ENCODE measurements at places on chromosomes 12 and 14. TPM values are rescaled to one million over a fixed set of nuclear protein-coding genes. Genes with fewer than 3 reads are reported as not detected.

GRCh38 chr12:80262346-80262745, 163.0 kb downstream of the OTOGL start:
- no peaks in the 10 kb centered on the region for H3K4me1 ChIP-seq
- no peaks in the 10 kb centered on the region for H3K27me3 ChIP-seq
- H3K4me3 ChIP-seq, result no peak overlapping the region
- DNase-seq, result no peak
- no peaks in the 10 kb centered on the region for H3K36me3 ChIP-seq

- no peak overlapping the region for H3K27ac ChIP-seq
- no peaks in the 10 kb centered on the region for H3K4me1 ChIP-seq
- no peak for DNase-seq
- H3K4me3 ChIP-seq, result no peak overlapping the region
Observed at GRCh38 chr14:93543766-93544165, 113.0 kb downstream of the UNC79 start.

EGLN3 gene
- 13.9 TPM for total RNA-seq

- no peaks in the 10 kb centered on the region for H3K4me1 ChIP-seq
- no peak for DNase-seq
- H3K27ac ChIP-seq, result no peak overlapping the region
- H3K27me3 ChIP-seq, result no peaks in the 10 kb centered on the region
- no peak overlapping the region for H3K4me3 ChIP-seq
Observed at GRCh38 chr14:64877846-64878245, 1.9 kb downstream of the SPTB start.

EFCAB11 gene
- 13.6 TPM for total RNA-seq

- no peak for DNase-seq
- no peaks in the 10 kb centered on the region for H3K27me3 ChIP-seq
- H3K4me1 ChIP-seq, result no peaks in the 10 kb centered on the region
Observed at GRCh38 chr12:49983892-49984291, 11.1 kb downstream of the AQP6 start.

GRCh38 chr14:36619853-36620252, 37.4 kb upstream of the NKX2-8 start:
- DNase-seq, result no peak
- H3K27me3 ChIP-seq, result no peaks in the 10 kb centered on the region
- no peak overlapping the region for H3K27ac ChIP-seq
- no peak overlapping the region for H3K4me3 ChIP-seq
- no peaks in the 10 kb centered on the region for H3K4me1 ChIP-seq
- no peaks in the 10 kb centered on the region for H3K36me3 ChIP-seq

DNA sequence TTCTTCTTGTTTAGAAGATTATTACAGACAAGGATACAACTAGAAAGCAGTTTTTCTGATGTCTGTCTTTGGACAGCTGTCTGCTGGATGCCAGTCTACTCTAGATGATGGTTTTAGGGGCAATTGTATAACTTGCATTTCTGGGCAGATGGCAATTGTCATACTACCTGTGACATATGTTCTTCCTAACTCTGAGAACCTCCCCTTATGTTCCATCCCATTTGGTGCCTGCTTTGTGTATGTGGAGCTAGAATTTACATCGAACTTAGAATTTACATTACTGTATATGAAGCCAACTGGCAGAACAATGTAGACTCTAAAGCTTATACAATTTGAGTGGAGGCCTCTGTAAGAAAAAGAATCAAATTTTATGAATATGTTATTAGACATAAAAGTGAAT, 430.2 kb upstream of the SEL1L start:
- no peaks in the 10 kb centered on the region for H3K36me3 ChIP-seq
- H3K4me1 ChIP-seq, result no peaks in the 10 kb centered on the region
- H3K27ac ChIP-seq, result no peak overlapping the region
- no peak for DNase-seq

TMEM253 gene
- 1.3 TPM for total RNA-seq

- peaks cover 4% of the 10 kb centered on the region for H3K36me3 ChIP-seq
- DNase-seq, result no peak
- H3K4me1 ChIP-seq, result no peaks in the 10 kb centered on the region
- peak overlapping the region; percentile 97 for H3K27ac ChIP-seq
Observed at GRCh38 chr14:49586673-49587460, 687 bp upstream of the RPS29 start.

GRCh38 chr12:12181511-12181910, 85.3 kb downstream of the LRP6 start:
- no peaks in the 10 kb centered on the region for H3K36me3 ChIP-seq
- DNase-seq, result no peak
- no peak overlapping the region for H3K27ac ChIP-seq
- H3K4me1 ChIP-seq, result no peaks in the 10 kb centered on the region
- no peaks in the 10 kb centered on the region for H3K27me3 ChIP-seq

GRCh38 chr14:89123851-89124250, 293.2 kb downstream of the FOXN3 start:
- H3K36me3 ChIP-seq, result no peaks in the 10 kb centered on the region
- H3K4me3 ChIP-seq, result no peak overlapping the region
- H3K27me3 ChIP-seq, result no peaks in the 10 kb centered on the region
- H3K27ac ChIP-seq, result no peak overlapping the region
- H3K4me1 ChIP-seq, result no peaks in the 10 kb centered on the region

DTX1 gene
- total RNA-seq, result 46.6 TPM

KRT3 gene
- total RNA-seq, result not detected

- DNase-seq, result no peak
- no peaks in the 10 kb centered on the region for H3K27me3 ChIP-seq
- no peaks in the 10 kb centered on the region for H3K36me3 ChIP-seq
- no peak overlapping the region for H3K4me3 ChIP-seq
- no peaks in the 10 kb centered on the region for H3K4me1 ChIP-seq
Observed at GRCh38 chr12:92890601-92891106, 38.4 kb downstream of the EEA1 start.

TC2N gene
- 166 TPM for total RNA-seq

DNA sequence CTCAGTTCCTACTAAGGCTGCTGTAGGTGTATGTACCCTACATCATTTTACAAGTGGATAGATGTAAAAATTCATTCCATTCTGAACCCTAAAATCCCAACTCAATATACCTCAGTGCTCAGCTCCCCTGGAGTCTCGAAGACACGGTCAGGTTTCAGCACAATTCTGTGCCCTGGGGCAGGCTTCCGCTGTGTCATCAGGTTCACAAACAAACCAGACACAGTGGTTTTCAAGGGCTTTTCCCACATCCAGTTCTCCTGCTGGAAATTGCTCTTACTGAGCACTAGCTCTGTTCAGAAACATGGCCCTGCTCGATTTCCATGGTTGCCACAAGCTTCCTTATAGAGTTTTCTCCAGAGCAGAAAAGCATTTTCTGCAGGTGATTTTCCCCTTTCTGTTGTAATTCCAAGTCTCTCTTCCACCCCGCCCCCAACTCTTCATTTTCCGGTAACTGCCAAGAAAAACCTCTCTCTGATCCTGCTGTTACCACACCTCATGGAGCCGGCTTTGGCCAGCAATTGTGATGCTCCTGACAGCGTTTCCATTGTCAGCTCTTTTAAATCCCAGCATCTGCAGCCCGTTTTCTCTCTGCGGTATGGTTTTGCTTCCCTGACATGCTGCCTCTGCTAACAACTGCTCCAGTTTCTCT, 483.0 kb upstream of the CCDC196 start:
- H3K27me3 ChIP-seq, result no peaks in the 10 kb centered on the region
- H3K4me1 ChIP-seq, result no peaks in the 10 kb centered on the region
- H3K4me3 ChIP-seq, result no peak overlapping the region

DNA sequence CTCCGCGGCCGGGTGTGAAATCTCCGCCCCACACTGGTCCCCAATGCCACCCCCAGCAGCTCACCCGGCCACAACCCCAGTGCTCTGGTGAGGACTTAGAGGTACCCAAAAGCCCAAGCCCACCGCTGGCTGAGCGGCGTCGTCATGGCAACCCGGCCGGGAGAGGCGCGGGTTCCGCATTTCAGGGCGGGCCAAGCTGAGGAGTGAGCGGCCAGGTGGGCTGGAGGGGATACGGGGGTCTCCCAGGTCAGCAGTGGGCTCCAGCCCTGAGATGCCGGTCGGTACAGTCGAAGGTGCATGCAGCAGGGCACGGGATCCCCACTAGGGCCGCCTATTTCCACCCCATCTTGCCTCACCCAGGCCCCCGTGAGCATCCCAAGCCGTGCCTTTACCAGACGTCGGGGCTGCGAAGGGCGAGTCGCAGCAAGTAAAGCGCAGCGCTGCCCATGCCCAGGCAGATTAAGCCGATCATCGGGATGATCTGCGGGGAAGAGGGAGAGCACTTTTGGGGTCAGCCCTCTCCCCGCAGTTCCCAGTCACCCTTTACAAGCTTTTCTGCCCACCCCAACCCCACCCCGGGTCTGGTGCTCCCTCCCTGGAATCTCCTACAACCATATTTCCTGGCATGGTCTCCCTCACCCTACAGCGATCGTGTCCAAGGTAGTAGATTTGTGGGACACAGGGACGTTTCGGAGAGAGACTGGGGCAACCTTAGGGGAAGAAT, 6.9 kb downstream of the SHMT2 start:
- no peak for DNase-seq
- H3K27ac ChIP-seq, result peak overlapping the region; percentile 72
- H3K4me1 ChIP-seq, result peaks cover 13% of the 10 kb centered on the region
- H3K36me3 ChIP-seq, result no peaks in the 10 kb centered on the region

- H3K4me1 ChIP-seq, result no peaks in the 10 kb centered on the region
- H3K36me3 ChIP-seq, result no peaks in the 10 kb centered on the region
- H3K27ac ChIP-seq, result no peak overlapping the region
- H3K27me3 ChIP-seq, result no peaks in the 10 kb centered on the region
Observed at GRCh38 chr12:119308708-119309456, 25.6 kb upstream of the CCDC60 start.

OAS2 gene
- 6.2 TPM for total RNA-seq

DNA sequence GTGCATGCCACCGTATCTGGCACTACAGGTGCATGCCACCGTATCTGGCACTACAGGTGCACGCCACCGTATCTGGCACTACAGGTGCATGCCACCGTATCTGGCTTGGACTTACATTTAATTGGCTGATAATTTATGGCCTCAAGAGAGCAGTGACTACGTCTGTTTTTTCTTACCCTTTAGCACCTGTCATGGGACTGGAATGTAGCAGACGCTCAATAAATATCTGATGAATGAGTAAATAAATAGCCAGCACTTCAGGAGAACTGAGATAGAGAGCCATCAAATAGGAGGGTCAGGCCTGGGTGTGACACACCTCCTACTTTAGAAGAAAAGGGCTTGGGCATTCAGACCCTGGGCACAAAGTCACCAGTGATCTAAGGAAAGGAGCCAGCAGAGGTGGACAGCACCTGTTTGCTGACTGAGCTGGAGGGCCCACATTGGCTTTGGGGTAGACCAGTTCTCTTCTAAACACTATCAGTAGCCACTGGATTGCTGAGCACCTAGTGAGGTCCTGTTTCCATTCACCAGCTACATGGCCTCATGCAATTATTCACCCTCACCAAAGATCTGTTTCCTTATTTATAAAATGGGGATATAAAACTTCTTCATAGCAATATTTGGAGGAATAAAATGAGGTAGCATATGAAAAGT, 50.1 kb downstream of the RFX4 start:
- no peaks in the 10 kb centered on the region for H3K4me1 ChIP-seq
- DNase-seq, result no peak
- no peaks in the 10 kb centered on the region for H3K27me3 ChIP-seq
- H3K4me3 ChIP-seq, result no peak overlapping the region
- H3K36me3 ChIP-seq, result no peaks in the 10 kb centered on the region
- no peak overlapping the region for H3K27ac ChIP-seq

- no peak for DNase-seq
- H3K36me3 ChIP-seq, result no peaks in the 10 kb centered on the region
- H3K27ac ChIP-seq, result no peak overlapping the region
- no peak overlapping the region for H3K4me3 ChIP-seq
- no peaks in the 10 kb centered on the region for H3K4me1 ChIP-seq
Observed at GRCh38 chr12:54222609-54223008, 33.8 kb upstream of the SMUG1 start.

DNA sequence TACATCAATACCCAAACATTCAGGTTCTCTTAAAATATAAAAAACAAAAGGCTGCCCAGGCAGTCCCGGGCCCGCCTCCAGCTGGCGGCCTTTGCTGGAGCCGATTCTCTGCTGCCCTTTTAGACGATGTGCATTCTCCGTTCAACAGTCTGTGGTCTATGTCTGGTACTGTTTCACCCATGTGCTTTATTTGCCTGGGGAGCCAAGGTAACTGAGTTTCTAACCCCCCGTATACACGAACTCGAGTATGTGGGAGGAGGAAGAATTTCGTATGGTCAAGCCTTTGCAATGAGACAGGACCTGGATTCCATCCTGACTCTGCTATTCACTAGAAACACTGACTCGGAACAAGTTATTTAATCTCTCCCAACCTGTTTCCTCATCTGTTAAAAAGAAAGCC, 54.1 kb upstream of the GPR68 start:
- H3K27me3 ChIP-seq, result no peaks in the 10 kb centered on the region
- no peaks in the 10 kb centered on the region for H3K4me1 ChIP-seq
- no peak for DNase-seq
- H3K36me3 ChIP-seq, result no peaks in the 10 kb centered on the region
- H3K4me3 ChIP-seq, result no peak overlapping the region

GRCh38 chr14:23577710-23578392, 739 bp downstream of the JPH4 start:
- peaks cover 4% of the 10 kb centered on the region for H3K4me1 ChIP-seq
- H3K27me3 ChIP-seq, result peaks cover 26% of the 10 kb centered on the region
- DNase-seq, result no peak
- H3K36me3 ChIP-seq, result no peaks in the 10 kb centered on the region
- H3K4me3 ChIP-seq, result no peak overlapping the region
- no peak overlapping the region for H3K27ac ChIP-seq

DNA sequence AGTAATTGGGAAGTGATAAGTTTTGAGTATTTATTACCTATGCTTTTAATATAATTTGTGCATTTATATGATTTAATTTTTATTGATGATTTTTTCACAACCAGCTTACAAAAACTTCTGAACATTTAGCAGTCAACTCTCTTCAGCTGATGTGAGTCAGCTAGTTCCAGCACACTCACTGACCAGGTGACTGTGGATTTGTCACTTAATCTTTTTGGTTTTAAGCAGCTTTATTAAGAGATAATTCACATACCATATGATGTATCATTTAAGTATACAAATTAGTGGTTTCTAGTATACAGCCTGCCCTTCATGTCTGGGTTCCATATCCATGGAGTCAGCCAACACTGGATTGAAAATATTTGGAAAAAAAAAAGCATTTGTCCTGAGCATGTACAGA, 103.5 kb downstream of the SYNE2 start:
- no peaks in the 10 kb centered on the region for H3K4me1 ChIP-seq
- no peaks in the 10 kb centered on the region for H3K27me3 ChIP-seq
- H3K27ac ChIP-seq, result no peak overlapping the region
- no peak overlapping the region for H3K4me3 ChIP-seq
- H3K36me3 ChIP-seq, result no peaks in the 10 kb centered on the region

DNA sequence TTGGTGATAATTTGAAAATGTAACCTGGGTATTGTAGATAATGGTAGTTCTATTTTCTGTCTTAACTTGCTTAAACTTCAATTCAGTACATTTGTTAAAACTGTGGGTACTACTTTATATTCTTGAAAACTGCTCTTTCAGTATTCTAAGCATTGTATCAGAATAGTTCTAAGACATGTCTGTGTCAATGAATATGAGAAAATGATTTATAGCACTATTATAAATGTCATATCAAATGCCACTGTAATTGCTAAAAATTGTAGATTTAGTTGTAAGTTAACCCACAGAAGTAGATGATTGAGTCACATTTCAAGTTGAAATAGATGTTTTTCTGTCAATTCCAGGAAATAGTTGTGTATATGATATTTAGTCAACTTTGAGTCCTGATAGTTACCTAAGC, 2.4 kb downstream of the NAA30 start:
- H3K4me1 ChIP-seq, result no peaks in the 10 kb centered on the region
- no peaks in the 10 kb centered on the region for H3K36me3 ChIP-seq
- H3K27me3 ChIP-seq, result no peaks in the 10 kb centered on the region
- no peak for DNase-seq

GRCh38 chr12:104751594-104751993, 206.5 kb downstream of the SLC41A2 start:
- no peak for DNase-seq
- H3K4me3 ChIP-seq, result no peak overlapping the region
- no peaks in the 10 kb centered on the region for H3K36me3 ChIP-seq
- no peaks in the 10 kb centered on the region for H3K27me3 ChIP-seq
- no peaks in the 10 kb centered on the region for H3K4me1 ChIP-seq

Measured in breast epithelium (tissue), 4 donors.